Calu3 (cell line): ENCODE measurements at places on chromosomes 4 and X. TPM values are rescaled to one million over a fixed set of nuclear protein-coding genes. Genes with fewer than 3 reads are reported as not detected.

Gene GLUD2
- total RNA-seq = 16.3 and 19.6 TPM in 2 replicates

Gene PABPC4L
- total RNA-seq = not detected in 2 replicates

Gene CNGA1
- 2.2 and 2.4 TPM in 2 replicates for total RNA-seq

Gene FAM9C
- total RNA-seq = not detected in 2 replicates

Gene NUDT10
- not detected in 2 replicates for total RNA-seq

Gene UCHL1
- 17.2 and 19.3 TPM in 2 replicates for total RNA-seq

DNA sequence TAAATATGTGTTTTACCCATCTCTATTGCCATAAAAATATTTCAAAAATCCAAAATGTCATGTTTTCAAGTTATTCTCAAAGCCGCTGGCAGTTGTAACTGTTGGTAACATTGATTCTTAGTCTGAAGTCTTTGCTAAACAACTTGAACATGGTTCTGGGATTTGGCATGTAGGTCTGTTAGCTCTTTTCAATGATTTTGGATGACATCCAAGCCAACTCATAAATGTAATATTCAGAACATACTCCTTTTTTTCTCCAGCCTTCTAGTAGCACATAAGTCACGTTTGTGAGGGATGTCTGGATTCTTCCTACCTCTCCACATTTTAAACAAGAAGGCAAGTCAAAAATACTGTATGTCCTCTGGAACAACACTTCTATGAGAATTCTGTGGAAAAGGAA, 305.3 kb downstream of the PRR32 start:
- no peaks in the 10 kb centered on the region for H3K36me3 ChIP-seq
- no peak overlapping the region for H3K27ac ChIP-seq
- no peak for DNase-seq
- H3K4me1 ChIP-seq = no peaks in the 10 kb centered on the region

DNA sequence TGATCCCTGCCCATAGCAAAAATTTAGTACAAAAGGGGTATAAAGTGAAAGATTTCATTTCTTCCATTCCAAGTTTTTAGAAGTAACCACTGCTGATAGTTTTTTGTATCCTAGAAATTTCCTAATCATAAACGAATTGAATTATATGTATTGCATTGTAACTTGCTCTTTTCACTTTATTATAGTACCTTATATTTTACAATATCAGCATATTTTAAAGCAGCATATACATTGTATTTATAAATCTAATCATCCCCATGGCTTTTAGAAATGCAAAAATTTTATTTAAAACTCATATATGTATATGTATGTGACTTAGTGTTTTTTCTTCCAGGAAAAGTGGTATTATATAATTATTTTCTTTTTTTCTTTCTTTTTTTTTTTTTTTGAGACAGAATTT, 27.7 kb downstream of the STAG2 start:
- peaks cover 8% of the 10 kb centered on the region for H3K4me1 ChIP-seq
- H3K4me3 ChIP-seq = no peak overlapping the region
- no peaks in the 10 kb centered on the region for H3K36me3 ChIP-seq
- no peak overlapping the region for H3K27ac ChIP-seq
- no peaks in the 10 kb centered on the region for H3K27me3 ChIP-seq

DNA sequence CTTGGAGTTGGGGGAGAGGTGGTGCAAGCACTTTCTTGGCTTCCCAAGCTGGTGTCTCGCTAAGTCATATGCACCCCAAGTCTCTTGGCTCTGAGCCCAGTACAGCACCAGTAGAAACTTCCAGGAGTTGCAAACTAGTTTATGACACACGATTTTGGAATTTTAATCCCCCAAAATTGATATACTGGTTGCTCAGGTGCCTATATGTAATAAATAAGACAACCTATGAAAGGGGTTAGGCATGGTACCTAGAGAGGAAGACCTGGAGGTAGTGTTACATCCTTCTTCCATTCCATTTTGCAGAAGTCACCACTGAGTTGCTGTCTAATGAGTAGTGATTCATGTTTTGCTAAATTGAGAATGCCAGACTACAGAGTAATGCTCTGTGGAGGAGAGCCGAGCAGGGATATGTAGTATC, 4.3 kb upstream of the SLC4A4 start:
- no peak for DNase-seq
- H3K4me1 ChIP-seq = peaks cover 20% of the 10 kb centered on the region
- H3K4me3 ChIP-seq = no peak overlapping the region
- no peak overlapping the region for H3K27ac ChIP-seq

DNA sequence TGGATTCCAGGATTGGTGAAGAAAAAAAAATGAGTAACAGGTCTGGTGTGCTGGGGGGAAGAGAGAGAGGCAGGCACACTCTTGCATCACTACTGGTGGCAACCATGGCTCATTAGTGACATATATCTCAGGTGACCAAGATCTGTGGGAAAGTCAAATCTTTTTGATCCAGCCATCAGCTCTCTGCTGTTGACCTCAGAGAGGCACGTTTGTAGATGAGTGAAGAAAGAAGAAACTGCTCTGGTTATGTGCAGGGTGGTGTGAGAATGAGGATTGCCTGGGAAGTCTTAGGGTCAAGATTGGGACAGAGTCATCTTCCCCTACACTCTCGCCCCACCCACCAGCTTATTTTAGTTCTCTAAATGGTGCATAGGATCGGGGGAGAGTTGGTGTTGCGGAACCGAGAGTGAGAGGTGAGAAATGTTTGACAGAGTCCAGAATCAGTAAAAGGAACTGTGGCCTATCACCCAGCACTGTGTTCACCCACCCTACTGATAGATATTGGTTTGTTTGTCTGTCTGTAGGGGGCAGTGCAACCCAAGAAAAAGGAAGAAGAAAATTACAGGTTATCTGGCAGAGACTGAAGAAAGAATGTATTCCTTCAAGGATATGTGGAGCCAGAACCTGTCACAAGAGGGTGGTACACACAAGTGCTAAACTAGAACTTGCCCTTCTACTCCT, 21.9 kb downstream of the ARMCX6 start:
- peaks cover 32% of the 10 kb centered on the region for H3K27me3 ChIP-seq
- no peaks in the 10 kb centered on the region for H3K36me3 ChIP-seq
- no peak overlapping the region for H3K4me3 ChIP-seq

GRCh38 chrX:56226980-56227379, 5.2 kb upstream of the KLF8 start:
- no peaks in the 10 kb centered on the region for H3K27me3 ChIP-seq
- DNase-seq = no peak
- H3K27ac ChIP-seq = no peak overlapping the region
- peaks cover 7% of the 10 kb centered on the region for H3K4me1 ChIP-seq

- H3K27ac ChIP-seq = peak overlapping the region; percentile 50
- H3K4me3 ChIP-seq = peak overlapping the region; percentile 82
- peaks cover 18% of the 10 kb centered on the region for H3K27me3 ChIP-seq
- H3K4me1 ChIP-seq = peaks cover 6% of the 10 kb centered on the region
- DNase-seq = peak; percentile 37
Observed at GRCh38 chr4:16082426-16083240, 1.2 kb downstream of the PROM1 start.

DNA sequence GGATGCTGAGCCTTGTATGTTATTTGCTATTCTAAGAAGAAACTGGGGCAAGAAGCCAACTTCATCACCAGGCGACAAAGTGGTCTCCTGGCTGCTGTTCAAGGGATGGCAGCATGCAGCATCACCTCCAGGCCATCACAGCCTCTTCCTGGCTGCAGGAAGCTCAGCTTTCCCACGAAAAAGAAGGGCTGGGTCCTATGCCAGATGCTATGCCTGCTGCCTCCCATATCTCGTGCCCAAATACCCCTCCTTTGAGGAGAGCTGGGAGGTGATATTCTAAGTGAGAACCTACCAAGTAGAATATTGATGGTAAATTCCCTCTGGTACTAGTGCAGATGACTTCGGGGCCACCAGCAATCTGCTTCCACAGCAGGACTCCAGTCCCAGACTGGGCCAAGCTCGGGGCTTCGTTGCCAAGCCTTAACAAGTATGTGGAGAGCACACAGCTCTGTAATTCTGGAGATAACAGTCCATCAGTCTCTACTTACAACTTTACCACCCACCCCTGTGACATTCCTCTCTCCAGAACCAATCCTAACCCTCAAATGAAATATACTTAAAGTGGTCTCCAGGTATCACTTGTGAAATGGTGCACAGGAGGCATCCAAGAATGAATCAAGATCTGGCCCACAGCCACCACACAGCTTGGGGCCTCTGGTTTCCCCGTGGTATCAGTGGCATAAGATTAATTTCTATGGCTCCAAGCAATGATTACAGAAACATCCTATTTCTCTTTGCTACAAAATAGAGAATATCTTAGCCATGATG, 149.3 kb downstream of the PALLD start:
- no peak overlapping the region for H3K4me3 ChIP-seq
- no peaks in the 10 kb centered on the region for H3K27me3 ChIP-seq
- H3K4me1 ChIP-seq = no peaks in the 10 kb centered on the region

DNA sequence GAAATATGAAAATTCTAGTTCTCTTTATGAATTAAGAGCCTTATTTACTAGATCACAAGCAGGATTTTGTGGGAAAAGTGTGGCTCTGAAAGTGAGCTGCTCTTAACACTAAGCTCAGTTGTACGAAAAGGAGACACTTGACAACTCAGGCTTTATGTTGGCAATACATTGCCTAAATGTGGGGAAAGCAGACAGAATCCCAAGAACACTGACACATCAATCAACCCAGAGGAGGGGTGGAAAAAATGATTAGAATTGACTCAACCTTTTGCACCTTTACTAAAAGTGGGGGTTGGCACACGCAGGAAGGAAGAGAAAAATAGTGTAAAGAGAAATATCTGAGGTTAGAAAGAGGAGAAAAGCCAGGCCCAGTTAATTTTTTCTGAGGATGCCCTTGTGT, 61.6 kb downstream of the CHST7 start:
- DNase-seq = no peak
- H3K36me3 ChIP-seq = peaks cover 32% of the 10 kb centered on the region

DNA sequence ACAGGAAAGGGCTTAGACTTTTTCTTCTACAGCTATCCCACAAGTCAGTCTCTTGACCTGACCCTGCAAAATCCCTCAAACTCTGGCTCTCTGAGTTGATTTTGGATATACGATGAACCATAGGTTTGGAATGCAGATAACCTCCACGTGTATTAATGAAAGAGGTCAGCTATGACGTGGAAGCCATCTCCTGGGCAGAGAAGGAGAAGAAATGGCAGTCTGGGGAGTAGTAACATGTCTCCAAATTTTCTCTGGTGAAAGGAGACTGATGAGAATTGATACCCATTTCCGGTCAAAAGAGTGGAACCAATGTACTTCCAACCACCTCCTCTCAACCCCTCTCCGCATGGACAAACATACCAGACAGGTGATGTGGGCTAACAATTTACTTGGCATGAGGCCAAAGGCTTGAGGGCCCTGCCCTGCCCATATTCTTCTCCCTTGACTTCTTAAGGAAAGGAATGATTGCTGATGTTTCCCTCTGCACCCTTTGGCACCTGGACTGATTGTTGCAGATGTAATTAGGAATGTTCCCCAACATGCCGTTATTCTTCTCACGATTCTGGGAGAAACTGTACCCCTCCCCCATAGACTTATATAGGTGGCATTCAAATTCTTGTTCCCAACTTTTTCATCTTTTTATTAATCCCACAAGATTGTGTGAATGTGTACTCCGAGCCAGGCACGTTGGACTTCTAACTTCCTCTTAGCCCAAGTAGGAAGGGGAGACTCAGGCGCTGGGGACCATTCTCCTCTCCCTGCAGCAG, 580 bp upstream of the PLS3 start:
- H3K27ac ChIP-seq = peak overlapping the region; percentile 92
- peaks cover 20% of the 10 kb centered on the region for H3K4me1 ChIP-seq
- peaks cover 38% of the 10 kb centered on the region for H3K36me3 ChIP-seq
- peak; percentile 76 for DNase-seq
- no peaks in the 10 kb centered on the region for H3K27me3 ChIP-seq
- peak overlapping the region; percentile 86 for H3K4me3 ChIP-seq

DNA sequence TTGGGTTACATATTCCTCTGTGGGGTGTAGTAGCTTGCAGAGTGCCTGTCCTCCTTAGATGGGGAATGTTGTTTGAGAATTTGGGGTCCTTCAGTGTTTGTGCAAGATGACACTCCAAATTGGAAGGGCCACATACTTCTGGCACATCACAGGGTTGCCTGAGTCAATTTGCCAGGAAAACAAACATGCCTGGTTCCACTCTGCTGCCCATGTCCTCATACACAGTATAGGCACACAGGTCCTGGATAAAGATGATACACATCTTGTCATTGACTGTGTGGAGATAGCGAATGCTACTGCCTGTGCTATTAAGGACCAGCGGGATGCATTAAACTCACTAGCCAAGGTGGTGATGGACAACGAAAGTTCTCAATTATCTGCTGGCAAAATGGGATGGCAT, 11.2 kb upstream of the LAP3 start:
- DNase-seq = no peak
- no peaks in the 10 kb centered on the region for H3K4me1 ChIP-seq
- H3K27ac ChIP-seq = no peak overlapping the region
- no peaks in the 10 kb centered on the region for H3K27me3 ChIP-seq
- H3K36me3 ChIP-seq = no peaks in the 10 kb centered on the region

- H3K27ac ChIP-seq = no peak overlapping the region
- no peak overlapping the region for H3K4me3 ChIP-seq
- DNase-seq = no peak
- no peaks in the 10 kb centered on the region for H3K27me3 ChIP-seq
Observed at GRCh38 chrX:98795636-98796035, 1614.4 kb downstream of the PCDH19 start.

- no peak overlapping the region for H3K27ac ChIP-seq
- H3K4me1 ChIP-seq = peaks cover 8% of the 10 kb centered on the region
- no peak overlapping the region for H3K4me3 ChIP-seq
Observed at GRCh38 chrX:10660171-10660570, 39.8 kb upstream of the MID1 start.

DNA sequence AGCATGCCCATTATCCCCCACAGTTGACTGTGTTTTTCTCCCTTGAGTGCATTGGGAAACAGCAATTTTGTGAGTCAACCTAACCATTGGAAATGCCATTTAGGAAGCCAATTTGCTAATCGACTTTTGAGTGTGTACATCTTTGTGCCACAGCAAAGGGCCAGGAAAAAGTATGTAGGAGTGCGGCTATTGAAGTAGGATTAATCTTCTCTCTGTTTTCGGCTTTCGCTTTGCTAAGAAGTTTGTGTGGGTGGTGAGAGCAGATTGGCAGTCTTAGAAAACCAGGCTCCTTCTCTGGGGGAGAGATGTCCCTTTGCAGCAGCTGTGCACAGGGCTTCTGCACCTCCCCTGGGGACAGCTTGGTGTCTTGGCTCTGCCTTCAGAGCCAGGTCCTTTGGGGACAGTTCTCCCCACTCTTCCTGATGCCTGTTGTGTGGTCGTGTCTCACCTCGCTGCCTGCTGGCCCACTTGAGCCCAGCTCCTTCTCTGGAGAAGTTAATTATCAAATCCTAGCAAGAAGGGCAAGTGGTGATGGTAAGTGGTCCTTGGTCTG, 74.5 kb downstream of the GEMIN8 start:
- H3K4me3 ChIP-seq = no peak overlapping the region
- H3K27me3 ChIP-seq = peaks cover 28% of the 10 kb centered on the region
- H3K36me3 ChIP-seq = no peaks in the 10 kb centered on the region
- no peaks in the 10 kb centered on the region for H3K4me1 ChIP-seq

GRCh38 chr4:80407246-80407645, 71.7 kb downstream of the CFAP299 start:
- no peaks in the 10 kb centered on the region for H3K36me3 ChIP-seq
- no peak overlapping the region for H3K27ac ChIP-seq
- H3K4me1 ChIP-seq = no peaks in the 10 kb centered on the region
- DNase-seq = no peak
